HFFc6 (cell line): ENCODE measurements at places on chromosomes 5 and 9.
A peak's percentile ranks its signal among the peaks of the same experiment; 100 is the strongest.

GRCh38 chr9:80175286-80176150, 603.8 kb downstream of the TLE4 start:
- H3K27me3 ChIP-seq: peaks cover 3% of the 10 kb centered on the region; the same call in 1 of the 2 replicates
- H3K27ac ChIP-seq: no peak overlapping the region
- no peaks in the 10 kb centered on the region for H3K4me1 ChIP-seq

DNA sequence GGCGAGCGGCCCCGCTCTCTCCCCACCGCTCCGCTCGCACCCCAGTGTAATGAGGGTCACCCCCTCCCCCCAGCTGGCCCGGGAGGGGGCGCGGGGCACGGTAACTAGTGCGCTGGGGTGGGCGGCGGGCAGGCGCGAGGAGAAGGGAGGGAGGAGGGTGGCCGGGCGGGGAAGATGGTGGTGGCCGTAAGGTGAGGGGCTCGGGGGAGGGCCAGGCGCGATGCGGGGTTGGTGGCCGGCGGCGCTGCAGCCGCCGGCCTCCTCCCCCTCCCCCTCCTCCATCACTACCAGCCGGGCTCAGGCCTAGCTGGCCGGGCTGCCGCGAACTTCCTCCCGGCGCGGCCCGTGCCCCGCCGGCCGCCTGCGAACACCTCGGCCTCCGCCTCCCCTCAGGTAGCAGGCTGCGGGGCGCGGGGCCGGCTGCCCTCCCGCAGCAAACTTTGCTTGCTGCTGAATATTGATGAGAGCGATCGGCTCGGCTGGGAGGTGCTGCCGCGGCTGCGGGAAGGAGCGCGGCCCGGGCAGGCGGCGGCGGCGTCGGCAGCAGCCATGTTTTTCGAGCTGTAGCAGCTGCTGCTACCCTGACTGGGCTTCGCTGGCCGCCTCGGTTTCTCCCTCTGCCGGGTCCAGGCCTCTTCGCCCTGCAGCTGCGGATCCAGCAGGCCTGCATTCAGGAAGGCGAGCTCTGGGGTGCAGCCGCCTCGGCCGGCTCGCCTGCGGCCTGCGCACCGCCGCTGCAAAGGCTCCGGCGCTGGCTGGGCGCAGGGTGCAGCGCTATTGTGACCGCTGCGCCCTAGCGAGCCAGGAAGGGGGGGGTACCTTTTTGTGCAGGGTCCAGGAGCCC, 502 bp downstream of the NSD1 start:
- H3K27ac ChIP-seq: peak overlapping the region; percentile 86
- peak overlapping the region; percentile 90 for H3K4me3 ChIP-seq
- peaks cover 58% of the 10 kb centered on the region for H3K4me1 ChIP-seq
- H3K36me3 ChIP-seq: peaks cover 24% of the 10 kb centered on the region
- DNase-seq: no peak

- H3K4me1 ChIP-seq: peaks cover 4% of the 10 kb centered on the region; the same call in 1 of the 2 replicates
- no peak for DNase-seq
- H3K27me3 ChIP-seq: peaks cover 18% of the 10 kb centered on the region
Measured at GRCh38 chr5:173625261-173625660, 8.8 kb upstream of the BOD1 start.

GRCh38 chr5:74725331-74725730, 40.3 kb downstream of the HEXB start:
- no peak overlapping the region for H3K4me3 ChIP-seq
- H3K36me3 ChIP-seq: peaks cover 23% of the 10 kb centered on the region
- no peak overlapping the region for H3K27ac ChIP-seq
- no peak for DNase-seq

DNA sequence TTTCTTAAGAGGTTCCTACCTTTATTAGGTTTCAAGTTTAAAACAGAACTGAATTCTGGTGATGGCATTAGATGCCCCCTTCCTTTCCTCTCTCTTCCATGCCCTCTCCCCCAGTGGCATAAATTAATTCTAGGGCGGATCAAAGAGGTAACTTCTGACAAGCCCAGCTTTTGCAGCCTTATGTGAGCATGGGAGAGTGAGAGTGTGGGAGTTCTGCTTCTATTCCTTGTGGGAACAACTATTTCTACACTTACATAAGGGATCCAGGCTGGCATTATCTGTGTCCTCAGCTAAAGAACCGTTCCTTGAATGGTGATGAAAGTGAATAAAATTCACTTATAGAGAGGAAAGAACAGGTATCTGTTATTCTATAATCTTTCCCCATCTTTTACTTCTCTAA, 437.6 kb downstream of the KIF4B start:
- H3K27ac ChIP-seq: no peak overlapping the region
- H3K4me3 ChIP-seq: no peak overlapping the region
- H3K27me3 ChIP-seq: no peaks in the 10 kb centered on the region
- H3K36me3 ChIP-seq: no peaks in the 10 kb centered on the region
- DNase-seq: no peak
- no peaks in the 10 kb centered on the region for H3K4me1 ChIP-seq

- H3K27me3 ChIP-seq: no peaks in the 10 kb centered on the region; the same call in 1 of the 2 replicates
- no peaks in the 10 kb centered on the region for H3K36me3 ChIP-seq
- no peak overlapping the region; the same call in 1 of the 2 replicates for H3K27ac ChIP-seq
- no peak for DNase-seq
- no peak overlapping the region for H3K4me3 ChIP-seq
Measured at GRCh38 chr5:53167836-53168235, 58.3 kb upstream of the MOCS2 start.

DNA sequence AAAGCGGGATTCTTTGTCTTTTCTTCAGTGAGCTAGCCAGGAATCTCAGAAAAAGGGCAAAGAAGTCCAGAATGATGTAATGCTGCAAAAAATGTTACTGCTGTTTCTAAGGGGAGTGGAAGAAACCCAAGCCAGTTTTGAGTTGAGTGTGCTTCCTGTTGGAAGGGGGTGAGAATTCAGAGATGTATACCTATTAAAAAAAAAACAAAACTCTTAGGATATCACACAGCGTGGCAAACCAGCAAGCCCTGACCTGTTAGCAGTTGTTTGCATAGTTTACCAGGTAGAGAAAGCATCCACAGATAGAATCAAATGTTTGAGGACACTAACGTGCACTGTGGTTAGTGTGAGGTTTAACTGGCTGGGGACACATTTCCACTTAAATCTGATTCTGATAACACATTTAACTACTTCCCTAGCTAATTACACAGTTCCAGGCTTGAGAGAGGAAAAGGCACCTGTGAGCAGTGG, 11.4 kb downstream of the BASP1 start:
- no peaks in the 10 kb centered on the region; the same call in 1 of the 2 replicates for H3K27me3 ChIP-seq
- peaks cover 75% of the 10 kb centered on the region for H3K4me1 ChIP-seq
- H3K36me3 ChIP-seq: peaks cover 51% of the 10 kb centered on the region
- DNase-seq: peak; percentile 41
- peak overlapping the region; percentile 31 for H3K27ac ChIP-seq

GRCh38 chr5:124736805-124737188, 9.6 kb downstream of the ZNF608 start:
- H3K27me3 ChIP-seq: peaks cover 33% of the 10 kb centered on the region
- DNase-seq: no peak
- H3K4me1 ChIP-seq: peaks cover 26% of the 10 kb centered on the region

DNA sequence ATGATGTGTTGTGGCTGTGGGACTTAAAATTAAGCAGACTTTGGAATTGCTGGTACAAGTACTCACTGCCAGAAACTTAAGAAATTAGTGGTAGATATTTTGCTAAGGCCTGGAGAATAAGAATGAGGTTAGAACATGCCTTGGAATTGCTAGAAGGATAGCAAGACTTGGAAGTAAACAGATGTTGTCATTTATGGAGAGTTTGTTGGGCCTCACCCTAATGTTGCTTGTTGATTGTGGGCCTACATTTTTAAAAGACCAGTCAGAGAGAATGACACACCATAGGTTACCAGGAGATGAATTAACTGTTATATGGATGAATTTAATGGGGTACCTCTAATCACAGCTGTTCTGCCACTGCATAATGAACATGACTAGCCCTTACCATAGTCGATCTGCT, 120.1 kb upstream of the GAS1 start:
- H3K27me3 ChIP-seq: peaks cover 3% of the 10 kb centered on the region
- DNase-seq: no peak
- H3K27ac ChIP-seq: no peak overlapping the region
- no peak overlapping the region for H3K4me3 ChIP-seq
- no peaks in the 10 kb centered on the region for H3K36me3 ChIP-seq

GRCh38 chr5:176772271-176773210, 37.8 kb upstream of the UNC5A start:
- no peak for DNase-seq
- H3K4me1 ChIP-seq: no peaks in the 10 kb centered on the region; the same call in 1 of the 2 replicates
- H3K4me3 ChIP-seq: no peak overlapping the region
- H3K27ac ChIP-seq: no peak overlapping the region
- H3K27me3 ChIP-seq: peaks cover 49% of the 10 kb centered on the region

- no peak overlapping the region for H3K4me3 ChIP-seq
- DNase-seq: no peak
- no peak overlapping the region for H3K27ac ChIP-seq
- no peaks in the 10 kb centered on the region for H3K4me1 ChIP-seq
Measured at GRCh38 chr9:87469793-87470465, 27.7 kb upstream of the DAPK1 start.

GRCh38 chr9:124078641-124079040, 67.1 kb downstream of the LHX2 start:
- H3K4me1 ChIP-seq: peaks cover 32% of the 10 kb centered on the region
- peaks cover 10% of the 10 kb centered on the region for H3K27me3 ChIP-seq
- DNase-seq: peak; percentile 64
- H3K4me3 ChIP-seq: peak overlapping the region; percentile 68

DNA sequence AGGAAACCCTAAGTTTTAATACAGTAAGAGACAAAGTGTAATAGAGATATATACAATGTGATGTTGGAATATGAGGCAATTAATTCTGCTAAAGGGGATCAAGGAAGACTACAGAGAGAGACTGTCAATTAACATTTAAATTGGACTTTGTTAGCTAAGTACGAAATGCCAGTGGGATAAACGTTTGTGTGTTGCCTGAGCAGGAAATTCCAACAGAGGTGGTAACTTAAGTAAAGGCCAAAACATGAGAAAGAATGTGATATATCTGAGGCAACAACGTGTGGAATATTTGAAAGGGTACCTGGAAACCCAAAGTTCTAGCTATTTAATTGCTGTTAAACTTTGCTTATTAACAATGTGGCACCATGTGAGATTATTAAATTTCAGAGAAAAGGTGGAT, 1666.9 kb upstream of the WWC1 start:
- DNase-seq: no peak
- no peak overlapping the region for H3K27ac ChIP-seq
- no peaks in the 10 kb centered on the region for H3K36me3 ChIP-seq

- peak; percentile 85 for DNase-seq
- H3K4me1 ChIP-seq: peaks cover 57% of the 10 kb centered on the region
- peak overlapping the region; percentile 49 for H3K4me3 ChIP-seq
- no peaks in the 10 kb centered on the region; the same call in 1 of the 2 replicates for H3K27me3 ChIP-seq
- peaks cover 22% of the 10 kb centered on the region for H3K36me3 ChIP-seq
- peak overlapping the region; percentile 50 for H3K27ac ChIP-seq
Measured at GRCh38 chr5:10479154-10479721, 37.6 kb downstream of the ROPN1L start.

DNA sequence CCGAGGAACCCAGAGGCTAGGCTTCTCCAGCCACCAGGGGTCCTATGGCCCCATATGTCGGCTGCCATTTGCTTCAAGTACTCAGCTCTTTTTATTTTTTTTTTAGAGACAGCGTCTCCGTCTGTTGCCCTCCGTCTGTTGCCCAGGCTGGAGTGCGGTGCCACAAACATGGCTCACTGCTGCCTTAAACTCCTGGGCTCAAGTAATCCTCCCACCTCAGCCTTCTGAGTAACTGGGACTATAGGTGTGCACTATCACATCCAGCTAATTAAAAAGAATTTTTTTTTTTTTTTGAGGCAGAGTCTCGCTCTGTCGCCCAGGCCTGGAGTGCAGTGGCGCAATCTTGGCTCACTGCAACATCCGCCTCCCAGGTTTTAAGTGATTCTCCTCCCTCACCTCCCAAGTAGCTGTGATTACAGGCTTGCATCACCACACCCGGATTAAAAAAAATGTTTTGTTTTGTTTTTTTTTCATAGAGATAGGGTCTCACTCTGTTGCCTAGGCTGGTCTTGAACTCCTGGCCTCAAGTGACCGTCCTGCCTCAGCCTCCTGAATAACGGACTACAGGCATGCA, 8.9 kb downstream of the CERCAM start:
- H3K27ac ChIP-seq: no peak overlapping the region
- H3K4me1 ChIP-seq: peaks cover 7% of the 10 kb centered on the region
- H3K27me3 ChIP-seq: no peaks in the 10 kb centered on the region; the same call in none of the 2 replicates
- DNase-seq: no peak

GRCh38 chr9:97809666-97810344, 43.2 kb upstream of the FOXE1 start:
- DNase-seq: no peak
- H3K36me3 ChIP-seq: no peaks in the 10 kb centered on the region; the same call in 1 of the 2 replicates
- H3K4me3 ChIP-seq: no peak overlapping the region
- no peak overlapping the region for H3K27ac ChIP-seq
- H3K27me3 ChIP-seq: no peaks in the 10 kb centered on the region; the same call in 1 of the 2 replicates

GRCh38 chr5:322281-322941, 897 bp downstream of the AHRR start:
- peaks cover 41% of the 10 kb centered on the region for H3K4me1 ChIP-seq
- peak; percentile 15 for DNase-seq
- peak overlapping the region; percentile 61 for H3K27ac ChIP-seq
- H3K36me3 ChIP-seq: peaks cover 31% of the 10 kb centered on the region

- peaks cover 1% of the 10 kb centered on the region; the same call in 1 of the 2 replicates for H3K27me3 ChIP-seq
- DNase-seq: no peak
- H3K4me3 ChIP-seq: no peak overlapping the region
- peaks cover 38% of the 10 kb centered on the region for H3K4me1 ChIP-seq
- H3K27ac ChIP-seq: peak overlapping the region; percentile 87
Measured at GRCh38 chr5:97553604-97554452, 370.8 kb upstream of the RIOK2 start.

DNA sequence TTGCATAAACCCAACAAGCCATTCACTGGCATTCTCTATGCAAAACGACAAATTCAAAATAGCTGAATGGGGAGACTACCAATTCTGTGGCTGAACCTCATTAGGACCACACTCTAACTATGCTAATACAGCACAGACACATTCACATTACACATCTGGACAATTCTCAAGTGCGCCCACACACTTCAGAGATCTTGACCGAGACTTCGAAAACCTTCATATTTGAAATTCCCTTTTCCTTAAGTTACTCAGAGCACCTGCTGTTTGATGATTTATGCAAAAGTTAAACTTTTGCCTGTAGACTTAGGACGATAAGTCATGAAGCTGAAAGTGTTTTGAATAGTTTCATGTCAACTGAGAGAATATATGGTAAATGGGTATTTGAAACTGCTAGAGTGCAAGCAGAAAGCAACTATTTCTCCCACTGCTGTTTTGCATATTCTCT, 111.9 kb downstream of the FBN2 start:
- H3K27ac ChIP-seq: no peak overlapping the region
- no peak for DNase-seq
- peaks cover 21% of the 10 kb centered on the region for H3K36me3 ChIP-seq
- H3K4me3 ChIP-seq: no peak overlapping the region

GRCh38 chr5:128844354-128844923, 120.8 kb upstream of the SLC27A6 start:
- peaks cover 3% of the 10 kb centered on the region; the same call in 1 of the 2 replicates for H3K27me3 ChIP-seq
- no peak overlapping the region for H3K27ac ChIP-seq
- 0 out of 2 replicates have a peak, but pooled peaks cover 4% of the 10 kb centered on the region for H3K36me3 ChIP-seq
- H3K4me1 ChIP-seq: no peaks in the 10 kb centered on the region
- DNase-seq: peak; percentile 6
